ENCODE measurements at places on chromosomes 5 and 9.

GRCh38 chr9:125494653-125494915, 212.4 kb downstream of the MAPKAP1 start:
- peak; percentile 56 for DNase-seq

GRCh38 chr9:38338342-38339018, 54.0 kb upstream of the ALDH1B1 start:
- no peak for DNase-seq

DNA sequence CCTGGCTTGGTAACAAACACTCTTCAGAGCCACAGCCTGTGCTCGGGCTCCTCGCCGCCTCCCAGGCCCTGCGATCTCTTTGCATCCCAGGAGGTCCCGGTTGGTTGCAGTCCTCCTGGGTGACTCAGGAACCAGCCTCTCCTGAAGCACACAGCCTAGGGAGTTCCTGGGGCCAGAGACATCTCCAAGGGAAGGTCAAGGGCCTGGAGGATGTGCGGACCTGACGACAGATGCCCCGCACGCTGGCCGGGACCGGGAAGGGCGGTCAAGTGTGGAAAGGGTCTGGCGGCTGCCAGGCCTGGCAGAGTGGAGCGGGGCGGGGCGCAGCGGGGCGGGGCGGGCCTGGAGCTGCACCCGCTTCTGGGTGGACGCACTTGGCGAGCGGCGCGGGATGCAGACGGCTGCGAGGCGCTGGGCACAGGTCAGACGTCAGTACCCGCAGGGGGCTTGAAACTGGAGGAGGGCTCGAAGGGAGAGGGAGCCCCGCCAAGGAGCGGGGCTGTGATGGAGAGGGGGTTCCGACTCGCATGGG, 45.0 kb upstream of the PRSS3 start:
- no peak for DNase-seq

- no peak for DNase-seq
Observed at GRCh38 chr5:75337366-75338021, 474 bp downstream of the HMGCR start.

DNA sequence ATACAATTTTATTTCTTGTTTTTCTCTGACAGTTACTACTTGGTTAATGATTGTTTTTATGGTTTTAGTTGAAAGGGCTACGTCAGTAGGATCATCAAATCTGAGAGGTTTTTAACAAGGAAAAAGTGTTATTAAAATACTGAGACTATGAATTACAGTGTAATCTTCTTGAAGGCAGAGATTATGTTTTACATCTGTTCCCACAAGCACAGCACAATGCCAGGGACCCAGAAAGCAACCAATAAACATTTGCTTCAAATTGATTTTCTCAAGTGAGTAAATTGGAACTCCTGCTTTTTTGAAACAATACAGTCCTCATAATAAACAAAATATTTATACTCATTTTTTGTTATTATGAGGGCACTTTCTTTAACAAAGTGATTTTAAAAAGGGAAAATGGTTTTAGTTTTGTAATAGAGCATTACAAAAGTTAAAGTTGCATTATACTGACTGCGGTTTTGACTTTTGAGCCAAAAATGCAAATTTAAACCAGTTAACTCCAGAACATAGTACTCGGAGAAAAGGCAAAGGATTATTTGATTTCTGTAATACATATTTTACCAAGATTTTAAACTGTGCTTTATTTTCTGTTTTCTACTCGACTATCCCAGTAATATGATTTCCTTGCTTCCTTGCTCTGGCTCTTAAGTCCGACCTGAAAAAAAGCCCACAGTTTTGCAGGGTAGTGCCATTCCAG, 176.9 kb downstream of the GDNF start:
- peak; percentile 16 for DNase-seq

DNA sequence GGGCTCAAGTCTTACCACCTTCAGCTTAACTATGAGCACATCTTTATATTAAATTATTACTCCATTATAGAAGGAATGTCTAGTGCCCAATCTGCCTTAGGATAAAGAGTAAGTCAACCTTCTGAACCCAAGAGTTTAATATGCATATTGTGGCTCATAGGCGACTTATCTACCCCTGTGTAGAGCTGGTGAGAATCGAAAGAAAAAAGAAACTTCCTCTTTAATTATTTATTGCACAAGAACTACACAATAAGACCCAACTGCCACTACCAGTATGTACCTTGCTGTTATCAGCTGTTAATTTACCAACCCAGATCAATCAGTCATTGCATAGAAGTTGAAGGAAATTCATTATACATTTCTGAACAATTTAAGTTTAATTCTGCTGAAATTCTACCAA, 329.1 kb upstream of the SLC24A2 start:
- DNase-seq, result no peak

DNA sequence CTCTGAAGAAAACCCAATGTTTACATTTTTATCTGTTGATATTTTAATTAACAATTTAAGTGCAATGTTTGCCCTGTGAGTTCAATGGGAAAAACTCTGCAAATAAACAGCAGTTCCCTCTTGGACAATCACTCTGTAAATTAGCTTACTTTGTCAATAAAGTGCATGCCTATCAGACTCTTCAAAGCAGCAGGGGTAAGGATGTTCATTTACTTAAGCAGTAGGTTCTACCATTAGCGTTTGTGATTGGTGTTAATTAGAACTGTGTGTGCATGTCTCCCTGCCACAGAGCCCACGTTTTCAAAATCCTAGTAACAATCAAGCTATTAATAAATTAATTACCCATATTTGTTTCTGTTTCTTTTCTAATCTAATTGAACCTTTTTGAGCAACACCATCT, 1921.6 kb upstream of the WWC1 start:
- DNase-seq, result no peak

DNA sequence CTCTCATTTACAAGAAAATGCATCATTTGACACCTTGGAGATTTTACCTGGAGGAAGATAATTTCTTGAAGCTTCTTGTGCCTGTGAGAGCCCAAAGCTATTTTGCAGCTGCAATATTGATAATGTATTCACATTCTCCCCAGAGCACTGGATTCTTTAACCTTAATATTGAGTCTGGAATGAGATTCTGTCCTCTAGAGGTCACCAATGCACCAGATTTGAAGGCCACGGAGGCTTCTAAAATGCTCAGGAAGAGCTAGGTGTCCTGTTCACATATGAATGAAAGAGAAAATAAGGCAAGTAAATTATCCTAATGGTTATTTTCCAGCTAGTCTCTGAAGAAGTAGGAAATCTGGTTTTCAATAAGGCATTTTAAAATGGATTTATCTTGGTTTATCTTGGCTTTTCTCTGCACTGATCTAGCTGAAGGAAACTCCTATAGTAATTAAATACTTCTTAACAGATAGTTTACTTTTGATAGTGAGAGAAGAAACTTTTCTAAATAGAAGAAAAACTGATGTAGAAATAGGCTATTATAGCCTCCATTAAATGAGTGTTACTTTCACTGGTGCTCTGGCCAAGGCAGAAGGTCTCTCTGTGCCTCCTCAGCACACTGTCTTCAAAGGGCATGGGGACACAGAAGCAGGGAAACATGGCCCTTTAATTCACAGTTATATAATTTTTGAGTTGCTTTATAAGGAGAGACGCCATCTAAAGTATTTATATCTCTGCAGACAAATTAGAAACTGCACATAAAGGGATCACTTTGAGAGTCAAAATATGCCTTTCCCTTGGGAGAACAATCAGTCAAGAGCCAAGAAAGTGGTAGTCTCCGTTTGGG, 297.0 kb upstream of the ACTBL2 start:
- peak; percentile 82 for DNase-seq

- DNase-seq, result no peak
Observed at GRCh38 chr9:19511694-19512093, 102.9 kb downstream of the ACER2 start.

- DNase-seq, result no peak
Observed at GRCh38 chr9:74821636-74822035, 66.1 kb downstream of the TRPM6 start.

- DNase-seq, result peak; percentile 78
Observed at GRCh38 chr5:74035521-74035937, 409.5 kb downstream of the ARHGEF28 start.

GRCh38 chr9:126965541-126966428, 51.2 kb downstream of the RALGPS1 start:
- DNase-seq, result peak; percentile 54

GRCh38 chr9:19138084-19138483, 10.8 kb upstream of the PLIN2 start:
- no peak for DNase-seq

DNA sequence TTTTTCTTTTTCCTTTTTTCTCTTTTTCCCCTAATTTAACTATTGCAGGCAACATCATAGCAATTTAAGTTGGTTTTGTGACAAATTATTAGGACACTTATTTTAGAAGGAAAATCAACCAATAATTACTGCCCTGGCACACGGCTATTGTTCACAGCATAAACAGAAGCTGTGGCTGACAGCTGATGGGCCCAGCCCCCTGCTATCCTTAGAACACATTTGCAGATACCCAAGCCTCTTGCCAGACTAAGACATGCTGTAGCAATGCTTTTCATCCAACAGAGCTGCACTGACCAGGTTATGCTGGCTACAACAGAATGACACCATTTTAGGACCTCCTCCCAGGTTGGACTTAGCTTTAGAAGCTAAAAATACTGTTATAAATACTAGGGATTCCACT, 852.7 kb upstream of the DMAC1 start:
- DNase-seq, result no peak

DNA sequence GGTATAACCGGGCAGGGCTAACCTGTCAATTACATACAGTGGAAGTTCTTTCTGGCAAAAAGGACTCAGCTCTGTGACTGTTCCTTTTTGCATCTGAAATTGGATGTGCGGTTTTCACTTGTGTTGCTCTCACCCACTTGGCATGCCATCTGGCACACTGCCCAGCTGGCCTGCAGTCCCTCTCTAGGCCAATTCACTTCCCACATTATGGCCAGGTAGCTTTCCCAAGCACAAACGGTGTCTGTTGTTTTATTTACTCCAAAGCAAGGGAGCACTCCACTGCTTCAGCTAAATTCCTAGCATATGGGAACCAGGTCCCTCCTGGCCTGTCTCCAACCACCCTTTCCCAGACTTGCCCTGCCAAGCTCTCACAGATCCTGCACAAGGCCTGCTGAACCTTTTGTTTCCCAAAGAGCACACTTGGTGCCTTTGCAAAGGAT, 132.5 kb downstream of the SEMA6A start:
- peak; percentile 43 for DNase-seq

DNA sequence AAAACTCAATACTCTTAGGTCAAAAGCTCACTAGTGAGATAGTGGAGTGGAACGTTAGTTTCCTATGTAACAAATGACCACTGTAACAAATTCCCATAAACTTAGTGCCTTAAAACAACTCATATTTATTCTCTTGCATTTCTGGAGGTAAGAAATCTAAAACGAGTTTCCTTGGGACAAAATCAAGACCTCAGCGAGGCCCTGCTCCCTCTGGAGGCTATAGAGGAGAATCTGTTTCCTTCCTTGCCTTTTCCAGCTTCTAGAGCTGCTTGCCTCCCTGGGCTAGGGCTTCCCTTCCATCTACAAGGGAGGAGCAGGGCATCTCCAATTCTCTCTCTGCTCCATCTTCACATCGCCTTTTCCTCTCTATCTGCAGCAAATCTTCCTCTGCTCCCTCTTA, 32.0 kb downstream of the SEMA5A start:
- peak; percentile 59 for DNase-seq

Data from fibroblast of upper back skin (primary cell).